Right ventricle myocardium inferior (tissue), 1 donor: ENCODE measurements at places on chromosomes 5 and 9. TPM values are rescaled to one million over a fixed set of nuclear protein-coding genes. Genes with fewer than 3 reads are reported as not detected.

SOHLH1 gene
- total RNA-seq = not detected

PRUNE2 gene
- 1.9 TPM for total RNA-seq

BTNL9 gene
- 37.6 TPM for total RNA-seq

ROPN1L gene
- total RNA-seq = not detected

FBXL7 gene
- 17.8 TPM for total RNA-seq

NMUR2 gene
- total RNA-seq = 0.14 TPM

FREM1 gene
- total RNA-seq = 2.9 TPM

SPINK14 gene
- not detected for total RNA-seq

IGFBPL1 gene
- total RNA-seq = not detected

IL33 gene
- total RNA-seq = 29.6 TPM

LPAR1 gene
- 13.8 TPM for total RNA-seq

GRCh38 chr5:177494346-177495195 is 2.8 kb downstream of the PDLIM7 start:
- peak; percentile 76 for DNase-seq

GRCh38 chr5:172800088-172800551 is 29.1 kb upstream of the DUSP1 start:
- peak; percentile 94 for DNase-seq

- DNase-seq = no peak
These were observed 53.5 kb upstream of the IL7R start for GRCh38 chr5:35803191-35803651.

GRCh38 chr9:137216188-137216965 is 5.7 kb downstream of the RNF208 start:
- DNase-seq = no peak

GRCh38 chr5:152711801-152712388 is 306.8 kb upstream of the NMUR2 start:
- DNase-seq = no peak

DNA sequence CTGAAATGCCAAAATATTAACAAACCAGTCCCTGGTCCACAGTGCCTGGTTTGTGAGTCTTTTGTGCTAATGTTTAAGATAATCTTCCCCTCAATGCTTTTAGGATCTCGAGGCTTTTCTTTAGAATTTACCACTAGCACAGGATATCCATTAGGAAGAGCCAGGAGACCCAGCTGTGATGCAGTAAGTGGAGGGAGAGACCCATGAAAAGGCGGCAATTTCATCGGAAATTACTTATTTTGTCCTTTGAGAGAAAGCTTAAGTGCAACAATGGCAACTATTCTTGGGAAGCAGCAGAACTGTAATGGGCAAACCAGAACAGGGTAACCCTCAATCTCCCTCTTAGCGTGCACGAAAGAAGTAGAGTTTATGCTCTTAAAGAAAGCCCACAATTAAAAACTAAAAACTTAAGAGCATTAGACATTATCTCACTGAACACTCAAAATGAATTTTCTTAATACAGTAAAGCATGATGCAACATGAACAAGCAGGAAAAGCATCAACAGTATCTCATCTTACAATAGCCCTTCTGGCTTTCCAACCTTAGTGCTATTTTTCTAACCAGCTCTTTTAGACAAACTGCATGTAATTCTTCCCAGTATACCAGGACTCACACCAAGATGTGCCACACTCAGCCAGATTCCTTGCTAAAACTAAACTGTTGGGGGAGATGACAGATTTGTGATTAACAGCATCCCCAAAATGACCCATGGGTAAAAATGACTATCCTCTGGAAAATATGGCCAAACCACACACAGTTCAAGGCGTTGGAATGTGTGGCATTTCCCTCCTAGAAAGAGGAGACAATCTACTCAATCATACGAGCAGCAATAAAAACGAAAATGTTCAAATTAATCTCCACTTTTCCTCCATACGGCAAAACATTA is 36.4 kb downstream of the PWWP2A start:
- DNase-seq = no peak

- DNase-seq = peak; percentile 53
These were observed 22.4 kb upstream of the SLC6A3 start for GRCh38 chr5:1467341-1468246.

DNA sequence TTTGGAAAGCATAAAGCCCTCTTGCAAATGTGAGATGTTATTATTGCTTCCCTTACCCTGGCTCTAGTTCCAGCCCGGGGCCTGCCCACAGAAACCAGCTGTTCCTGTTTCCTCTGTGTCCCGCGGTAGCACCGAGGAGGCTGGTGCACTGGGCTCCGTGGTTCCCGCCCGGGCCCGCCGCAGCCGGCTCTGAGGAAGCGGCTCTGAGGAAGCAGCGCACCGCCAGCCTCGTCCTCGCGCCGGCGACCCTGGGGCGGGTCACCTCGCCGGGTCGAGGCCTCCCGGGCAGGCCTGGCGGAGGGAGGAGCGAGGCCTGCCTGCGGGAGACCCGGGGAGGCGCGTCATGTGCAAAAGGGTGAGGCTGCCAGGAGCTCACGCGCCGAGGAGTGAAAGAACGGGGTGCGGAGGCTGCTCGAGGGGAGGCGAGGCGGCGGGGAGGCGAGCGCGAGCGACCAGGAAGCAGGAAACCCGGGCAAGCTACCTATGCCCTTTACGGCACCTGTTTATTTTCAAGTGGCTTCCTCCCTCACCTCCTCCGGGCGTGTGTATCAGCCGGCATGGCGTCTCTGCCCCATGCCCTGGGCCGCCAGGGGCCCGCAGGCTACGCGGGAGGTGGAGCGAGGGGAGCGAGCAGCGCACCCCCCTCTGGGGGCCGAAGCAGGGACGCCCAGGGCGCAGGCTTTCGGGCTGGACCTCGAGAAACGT is 61.3 kb upstream of the MEGF10 start:
- DNase-seq = peak; percentile 82

GRCh38 chr5:134410822-134411221 is 859 bp downstream of the CDKN2AIPNL start:
- DNase-seq = no peak

DNA sequence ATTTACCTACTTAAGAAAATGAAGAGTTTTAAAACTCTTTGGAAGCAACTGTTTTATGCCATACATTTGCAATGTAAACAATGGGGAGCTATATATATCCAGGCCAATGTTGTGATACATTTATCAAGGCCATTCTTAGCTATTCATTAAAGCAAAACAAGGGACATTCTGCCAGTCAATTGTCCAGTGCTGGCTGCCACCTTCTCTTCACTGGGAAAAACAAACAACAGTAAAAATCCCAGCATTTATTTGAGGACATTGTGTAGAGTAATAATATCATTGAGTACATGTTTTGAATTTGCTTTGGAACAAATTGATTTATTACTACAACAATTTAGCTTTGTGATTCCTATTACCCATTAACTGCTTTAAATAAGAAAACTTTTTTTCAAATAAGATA is 1107.4 kb downstream of the DTWD2 start:
- no peak for DNase-seq

GRCh38 chr5:92916036-92916435 is 665.0 kb downstream of the NR2F1-AS1 start:
- no peak for DNase-seq

GRCh38 chr5:157543825-157544622 is 31.6 kb downstream of the ADAM19 start:
- no peak for DNase-seq

DNA sequence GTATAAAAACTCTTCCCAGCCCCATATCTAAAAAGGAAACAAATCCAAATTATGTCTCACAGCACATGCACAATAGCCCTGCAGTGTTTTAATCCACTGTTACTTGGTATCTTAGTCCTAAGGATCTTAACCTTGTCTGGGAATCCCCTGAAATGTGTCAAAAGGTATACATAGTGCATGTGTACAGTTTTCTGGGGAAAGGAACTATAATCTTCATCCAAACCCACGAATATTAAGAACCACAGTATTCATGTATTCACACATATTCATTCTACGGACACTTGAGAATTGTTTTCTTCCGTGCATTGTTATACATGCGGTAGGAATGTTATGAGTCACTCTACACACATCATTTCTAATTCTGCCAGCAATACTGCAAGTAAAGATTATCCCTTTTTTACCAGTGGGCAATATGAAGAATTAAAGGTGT is 47.8 kb upstream of the SNX2 start:
- DNase-seq = no peak

DNA sequence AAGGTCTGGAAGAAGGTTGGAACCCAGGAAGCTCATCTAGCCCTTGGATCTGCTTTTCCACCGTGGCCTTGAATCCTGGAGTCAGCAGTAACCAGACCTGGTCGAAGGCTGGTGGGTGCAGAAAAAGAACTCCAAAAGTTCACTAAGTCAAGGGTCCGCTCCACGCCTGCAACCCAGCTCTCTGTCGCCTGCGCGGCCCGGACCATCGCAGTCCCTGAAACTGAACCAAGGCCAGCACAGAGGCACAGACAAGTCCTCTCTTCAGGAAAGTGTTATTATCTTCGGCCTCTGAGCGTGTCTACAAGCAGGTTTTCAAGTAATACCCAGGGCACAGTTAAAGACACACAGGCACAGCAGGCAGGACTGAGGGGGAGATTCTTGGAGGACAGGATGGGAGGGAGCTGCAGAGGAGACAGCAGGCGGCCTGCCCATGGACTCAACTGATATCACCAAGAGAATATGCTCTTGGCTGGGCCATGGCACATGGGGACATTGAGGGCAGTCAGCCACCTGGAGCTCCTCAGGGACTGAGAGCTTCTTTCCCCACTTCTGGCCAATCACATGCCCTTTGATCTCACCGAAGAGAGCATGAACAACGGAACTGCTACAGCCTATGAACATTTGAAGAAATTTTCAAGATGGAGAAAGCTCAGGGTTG is 45.8 kb upstream of the SEMA4D start:
- DNase-seq = no peak

DNA sequence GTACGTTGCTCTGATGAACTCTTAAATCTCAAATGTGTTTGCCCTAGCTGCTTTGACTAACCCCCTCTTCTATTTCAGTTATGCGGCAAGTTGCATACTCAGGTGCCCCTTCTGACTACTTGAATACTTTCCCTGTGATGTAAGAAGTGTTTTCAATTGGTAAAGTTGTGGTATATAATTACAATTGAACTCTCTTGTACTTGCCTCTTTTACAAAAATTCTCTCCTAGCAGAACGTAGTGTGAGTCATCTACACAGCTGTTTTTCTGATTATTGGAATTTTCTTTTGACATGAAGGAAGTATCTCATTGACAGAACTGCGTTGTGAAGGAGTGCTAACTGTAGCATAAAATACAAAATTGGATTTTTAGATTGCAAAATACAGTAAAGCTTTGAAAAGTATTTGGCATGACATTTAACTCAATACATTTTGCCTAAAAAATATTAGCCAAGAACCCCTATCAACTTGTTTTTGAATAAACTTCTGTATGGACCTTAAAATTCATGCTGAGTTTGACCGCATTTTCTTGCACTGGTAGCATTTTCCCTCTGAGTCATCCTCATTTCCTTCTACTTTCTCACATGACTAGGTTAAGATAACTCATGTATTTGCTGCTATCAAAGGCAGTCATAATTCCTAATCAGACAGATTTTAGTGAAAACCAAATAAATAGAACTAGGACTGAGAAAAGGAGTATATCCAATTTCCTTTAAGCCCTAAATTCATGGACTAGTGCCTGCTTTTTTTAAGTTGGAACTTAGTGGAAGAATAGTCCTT is 6.3 kb downstream of the CRHBP start:
- DNase-seq = no peak

GRCh38 chr5:171619744-171620143 is 165.9 kb upstream of the SMIM23 start:
- DNase-seq = no peak

DNA sequence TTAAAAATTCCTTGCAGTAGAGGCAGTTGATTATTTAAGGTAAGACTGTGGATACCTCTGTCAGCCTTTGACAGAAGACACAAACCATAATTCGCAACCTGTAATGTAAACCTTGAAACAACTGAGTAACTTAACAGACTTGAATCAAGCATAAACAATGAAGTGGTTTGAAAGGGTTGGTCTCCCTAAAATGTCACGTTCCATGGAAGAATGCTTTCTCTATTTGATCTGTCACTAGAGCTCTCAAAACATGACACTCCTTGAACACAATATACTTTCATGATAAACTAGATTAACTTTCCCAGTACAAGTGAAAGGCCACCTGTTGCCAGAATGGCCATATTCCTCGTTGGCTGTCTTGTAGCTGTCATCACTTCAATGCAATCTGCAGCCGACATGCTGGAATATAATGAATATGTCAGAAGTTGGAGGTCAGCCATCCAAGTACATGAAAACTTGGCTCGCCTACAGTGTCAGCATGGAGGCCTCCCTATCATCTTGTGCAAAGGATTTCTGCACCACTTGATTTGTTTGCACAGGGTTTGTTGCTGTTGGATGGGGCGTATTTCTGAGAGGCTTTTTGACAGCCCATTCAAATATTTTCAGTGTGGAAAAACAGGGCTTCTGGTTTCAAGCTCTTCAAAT is 228.0 kb downstream of the TLE4 start:
- DNase-seq = no peak

DNA sequence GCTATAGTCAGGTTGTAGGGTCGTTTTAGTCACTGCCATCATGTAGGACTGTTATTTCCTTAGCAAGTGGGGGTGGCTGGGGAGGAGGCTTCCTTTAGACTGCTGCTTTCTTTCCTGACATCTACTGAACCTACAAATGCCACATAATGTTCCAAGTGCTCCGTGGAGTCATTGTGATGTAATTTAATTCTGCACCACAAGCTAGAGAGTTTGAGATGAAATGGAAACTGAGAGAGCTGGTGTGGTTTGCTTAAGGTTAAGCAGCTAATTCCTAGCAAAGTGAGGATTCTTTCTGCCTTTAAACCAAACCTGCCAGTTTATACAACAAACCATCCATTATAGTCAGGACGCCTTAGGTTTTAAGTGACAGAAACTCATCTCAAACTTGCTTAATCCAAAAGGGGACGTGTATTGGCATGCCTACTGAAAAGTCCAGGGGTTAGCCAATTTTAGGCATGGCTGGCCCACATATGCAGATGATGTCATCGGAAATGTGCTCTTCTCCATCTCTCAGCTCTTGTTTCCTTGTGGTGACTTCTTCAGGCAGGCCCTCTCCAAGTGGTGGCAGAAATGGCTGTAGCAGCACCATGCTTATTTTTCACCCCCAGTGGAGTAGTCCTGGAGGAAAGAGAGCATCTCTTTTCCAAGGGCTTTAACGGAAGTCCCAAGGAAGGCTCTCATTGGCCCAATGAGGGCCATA is 30.5 kb downstream of the ZNF618 start:
- no peak for DNase-seq

- no peak for DNase-seq
These were observed 280.1 kb downstream of the DNAH5 start for GRCh38 chr5:13664377-13664776.

DNA sequence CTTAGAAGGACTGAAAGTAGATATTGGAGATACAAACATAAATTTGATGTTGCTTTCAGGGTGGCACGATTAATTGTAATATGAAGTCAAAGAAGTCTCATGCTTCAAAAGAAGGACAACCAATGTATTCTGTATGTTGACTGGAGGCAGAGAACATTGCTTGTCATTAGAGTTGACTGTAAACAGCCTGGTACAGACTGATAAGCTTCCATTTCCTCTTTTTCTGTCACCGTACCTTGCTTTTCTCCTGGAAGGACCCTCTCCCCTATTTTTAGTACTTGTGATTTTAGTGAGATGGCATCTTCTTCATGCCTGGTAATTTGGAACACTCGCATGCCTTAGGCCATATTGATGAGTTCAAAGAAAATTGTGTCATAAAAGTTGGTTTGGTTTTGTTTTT is 809.4 kb downstream of the PRELID2 start:
- no peak for DNase-seq

GRCh38 chr9:86389628-86390027 is 35.4 kb upstream of the TUT7 start:
- DNase-seq = no peak

GRCh38 chr5:148147415-148147814 is 20.9 kb upstream of the SPINK14 start:
- no peak for DNase-seq
